Urothelium cell line (cell line): ENCODE measurements at places on chromosomes 1 and 21.

GRCh38 chr21:41490330-41490729, 17.6 kb downstream of the TMPRSS2 start:
- no peak for DNase-seq

DNA sequence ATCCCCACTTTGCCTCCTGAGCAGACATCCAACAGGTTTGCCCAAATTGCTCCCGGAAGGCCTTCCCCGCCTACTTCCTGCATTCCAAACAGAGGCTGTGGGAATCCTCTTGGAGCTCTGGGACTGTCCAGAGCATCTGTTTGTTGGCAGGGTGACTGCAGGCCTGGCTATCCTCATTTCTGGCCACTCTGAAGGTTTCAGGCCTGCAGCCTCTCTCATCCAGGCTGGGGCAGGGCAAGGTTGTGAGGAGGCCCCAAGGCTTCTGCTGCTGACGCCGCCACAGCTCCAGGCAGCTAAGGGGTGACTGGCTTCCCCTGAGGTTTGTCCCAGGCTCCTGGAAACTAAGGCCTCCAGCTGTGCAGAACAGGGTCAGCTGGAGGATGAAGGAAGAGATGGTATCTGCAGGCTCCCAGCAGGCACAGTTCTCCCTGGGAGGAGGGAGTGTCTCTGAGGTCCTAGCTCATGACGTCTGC, 11.3 kb downstream of the CDK18 start:
- no peak for DNase-seq

GRCh38 chr1:213820362-213821149, 167.2 kb upstream of the PROX1 start:
- DNase-seq: no peak

- DNase-seq: no peak
These were observed 25.9 kb downstream of the ITSN1 start for GRCh38 chr21:33668180-33668579.

- no peak for DNase-seq
These were observed 70.6 kb downstream of the SYT6 start for GRCh38 chr1:114082867-114083585.

GRCh38 chr1:66890621-66891020, 34.0 kb downstream of the DNAI4 start:
- no peak for DNase-seq

DNA sequence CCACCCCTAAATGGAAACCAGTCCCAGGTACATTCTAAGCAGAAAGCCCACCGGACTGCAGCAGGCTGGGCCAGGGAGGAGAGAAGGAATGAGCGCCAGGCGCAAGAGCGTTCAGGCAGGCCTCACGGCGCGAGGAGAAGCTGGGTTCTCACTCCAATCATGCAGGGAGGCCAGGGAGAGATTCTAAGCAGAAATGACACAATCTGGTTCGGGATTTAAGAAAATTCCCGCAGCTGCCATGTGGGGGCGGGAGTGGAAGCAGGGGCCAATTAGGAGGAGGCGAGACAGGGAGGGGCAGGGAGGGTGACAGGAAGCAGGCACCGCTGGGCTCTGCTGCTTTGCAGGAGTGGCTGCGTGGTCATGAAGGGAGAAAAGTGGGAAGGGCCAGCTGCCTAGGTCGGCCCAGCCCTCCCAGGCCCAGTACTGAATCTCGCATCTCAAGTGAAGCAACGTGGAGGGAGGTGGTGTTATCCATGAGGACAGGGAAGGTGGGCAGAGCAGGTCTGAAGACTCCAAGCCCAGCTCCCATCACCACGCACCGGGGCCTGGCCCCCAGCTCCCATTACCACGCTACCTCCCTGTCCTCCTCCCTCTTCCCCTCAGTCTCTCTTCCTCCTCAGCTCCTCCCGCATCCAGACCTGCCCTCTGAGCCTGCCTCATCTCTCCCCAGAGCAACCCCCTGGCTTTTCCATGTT, 11.8 kb downstream of the NPHP4 start:
- DNase-seq: peak; percentile 37

DNA sequence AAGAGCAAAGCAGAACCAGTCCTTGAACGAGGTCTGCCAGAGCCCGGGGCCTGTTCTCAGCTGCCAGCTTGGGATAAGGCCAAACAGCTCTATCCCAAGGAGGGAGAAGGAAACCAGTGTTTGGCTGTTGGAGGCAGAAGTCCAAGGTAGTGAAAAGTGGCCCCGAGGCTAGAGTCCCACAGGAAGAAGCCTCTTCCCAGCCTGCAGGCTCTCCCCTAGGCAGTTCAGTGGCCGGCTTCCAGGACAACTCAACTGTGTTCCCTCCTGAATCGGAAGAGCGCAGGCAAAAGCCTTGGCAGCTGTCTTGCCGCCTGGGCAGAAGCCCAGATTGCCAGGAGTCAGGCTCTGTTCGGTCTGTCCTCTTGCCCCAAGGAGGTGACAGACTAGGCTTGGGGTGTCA, 19.3 kb downstream of the QSOX1 start:
- no peak for DNase-seq

- no peak for DNase-seq
These were observed 8.6 kb downstream of the RO60 start for GRCh38 chr1:193068013-193068412.

GRCh38 chr1:247530785-247531184, 5.5 kb downstream of the OR2C3 start:
- DNase-seq: no peak

GRCh38 chr1:224357626-224358124, 996 bp downstream of the CNIH4 start:
- peak; percentile 11 for DNase-seq

- DNase-seq: no peak
These were observed 48.3 kb upstream of the CR2 start for GRCh38 chr1:207405814-207406213.

DNA sequence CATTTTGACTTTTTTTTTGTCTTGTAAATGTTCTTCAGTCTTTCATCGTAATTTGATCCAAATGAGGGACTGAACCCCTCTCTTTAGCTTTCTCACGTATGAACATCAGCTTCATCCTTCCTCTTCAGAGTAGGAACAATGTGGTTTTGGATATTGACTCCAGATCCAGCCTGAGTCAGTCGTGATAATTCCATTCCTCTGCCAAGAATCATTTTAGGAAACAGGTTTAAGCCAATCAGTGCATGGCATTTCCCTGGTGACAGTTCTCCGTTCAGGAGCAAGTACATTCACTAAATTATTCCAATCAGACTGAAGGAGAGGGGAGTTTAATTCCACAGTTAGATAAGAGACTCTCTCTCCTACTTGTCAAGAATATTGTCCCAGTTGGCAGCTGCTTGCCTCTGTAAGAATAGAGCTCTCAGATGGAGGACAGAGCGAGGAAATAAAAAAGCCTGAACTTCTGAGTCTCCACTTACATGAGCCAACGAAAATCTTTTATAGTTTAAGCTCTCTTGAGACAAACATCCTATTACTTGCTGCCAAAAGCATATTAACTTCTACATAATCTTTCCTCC, 18.6 kb downstream of the RHOU start:
- DNase-seq: no peak

DNA sequence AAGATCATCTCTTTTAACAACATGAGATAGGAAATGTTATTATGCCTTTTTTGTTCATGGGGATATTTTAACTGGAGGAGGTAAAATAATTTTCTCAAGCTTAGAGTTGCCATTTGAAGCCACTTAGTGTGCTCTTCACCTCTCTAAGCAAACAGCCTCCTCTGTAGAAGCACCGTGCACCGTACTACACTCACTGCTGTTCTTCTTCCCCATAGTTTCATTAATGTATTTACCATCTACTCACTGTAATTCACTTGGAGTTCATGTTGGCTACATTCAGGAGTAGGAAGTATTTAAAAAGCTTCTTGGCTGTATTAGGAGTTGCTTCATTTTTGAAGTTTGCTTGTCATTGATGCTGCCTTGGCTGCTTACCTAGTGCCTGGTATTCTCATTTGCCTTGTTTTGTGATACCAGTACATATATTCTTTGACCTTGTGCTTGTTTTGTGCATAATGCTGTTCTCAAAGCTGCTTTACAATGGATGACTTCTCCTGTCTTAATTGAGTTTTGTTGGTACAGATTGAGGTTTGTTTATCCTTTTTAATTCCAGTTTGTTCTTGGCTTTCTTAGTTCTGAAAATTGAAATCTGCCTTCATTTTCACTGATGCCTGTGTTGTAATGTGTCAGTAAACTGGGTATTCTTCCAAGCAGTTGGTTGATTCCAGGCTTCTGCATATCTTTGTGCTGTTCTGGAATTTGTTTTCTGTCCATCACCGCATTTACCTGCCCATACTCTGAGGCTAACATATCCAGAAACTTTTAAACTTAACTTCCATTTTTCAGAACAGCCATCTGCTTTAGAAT, 240.4 kb downstream of the HMCN1 start:
- DNase-seq: no peak

- DNase-seq: no peak
These were observed 95.5 kb upstream of the TPTE start for GRCh38 chr21:10425856-10426255.

DNA sequence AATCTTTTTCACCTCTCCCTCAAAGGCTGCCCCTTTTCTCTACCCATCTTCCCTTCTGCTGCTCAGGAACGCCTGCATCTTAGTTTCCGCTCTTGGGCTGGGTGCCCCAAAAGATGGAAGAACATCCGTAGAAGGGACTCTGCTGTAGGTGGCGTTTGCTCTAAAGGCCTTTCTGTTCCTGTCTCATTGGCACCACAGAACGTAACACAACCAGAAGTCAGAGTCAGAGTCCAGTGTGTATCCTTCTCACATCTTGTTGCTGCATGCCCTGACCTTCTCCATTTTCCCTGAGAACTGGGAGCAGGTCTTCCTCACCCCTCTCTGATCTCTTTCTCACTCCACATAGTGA, 103.3 kb downstream of the RNF220 start:
- no peak for DNase-seq

DNA sequence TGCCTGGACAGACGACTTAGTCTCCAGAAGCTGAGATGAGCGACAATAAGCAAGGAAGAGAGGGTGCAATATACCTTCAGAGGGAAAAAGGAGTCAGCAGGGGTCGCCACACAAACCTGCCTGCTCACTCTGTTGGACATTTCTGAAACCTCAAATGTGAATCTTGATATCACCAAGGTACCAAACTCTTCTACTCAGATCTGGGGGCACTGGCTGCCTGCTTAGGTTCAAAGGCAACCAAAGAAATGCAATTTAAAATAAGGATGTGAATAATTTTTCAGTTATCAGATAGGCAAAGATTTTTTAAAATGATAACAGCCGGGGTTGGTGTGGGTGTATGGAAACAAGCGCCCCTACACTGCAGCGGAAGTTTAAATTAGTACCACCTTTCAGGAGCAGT, 164.2 kb downstream of the HIVEP3 start:
- no peak for DNase-seq

GRCh38 chr1:1591452-1591851, 8.5 kb downstream of the FNDC10 start:
- DNase-seq: no peak

DNA sequence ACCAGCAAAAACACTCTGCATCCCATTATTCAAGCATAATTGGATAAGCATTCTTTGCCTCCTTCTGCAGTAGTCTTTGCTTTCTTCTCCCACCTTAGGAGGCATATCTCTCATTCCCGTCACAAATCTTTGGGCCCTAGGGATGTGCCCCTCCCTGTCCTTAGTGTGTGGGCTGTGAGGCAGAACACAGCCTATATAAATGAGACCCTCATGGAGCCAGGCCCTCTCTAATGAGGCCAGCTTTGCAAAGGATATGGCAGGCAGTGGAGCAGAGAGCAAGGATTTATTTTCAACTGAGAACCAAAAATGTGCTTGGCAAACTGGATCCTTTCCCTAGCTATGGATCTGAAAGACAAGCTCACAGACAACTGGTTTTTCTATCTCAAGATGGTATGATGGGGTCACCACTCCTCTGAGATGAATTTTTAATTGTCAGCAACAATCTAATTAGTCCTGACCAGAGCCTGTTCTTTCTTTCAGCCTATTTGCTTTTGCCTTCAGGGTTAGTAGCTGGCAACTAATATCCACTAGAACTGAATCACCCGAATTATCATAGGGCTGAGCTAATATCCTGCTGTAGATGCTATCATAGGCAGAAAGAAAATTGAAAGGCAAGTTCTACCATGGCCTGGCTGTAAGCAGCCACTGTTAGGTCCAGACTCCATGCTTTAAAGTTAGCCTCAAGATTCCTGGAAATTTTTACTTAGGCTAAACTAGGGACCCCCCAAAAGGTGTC, 134.2 kb downstream of the SYT2 start:
- DNase-seq: no peak

- DNase-seq: no peak
These were observed 19.4 kb upstream of the COL18A1 start for GRCh38 chr21:45385549-45386050.

- DNase-seq: no peak
These were observed 14.9 kb downstream of the TMEM51 start for GRCh38 chr1:15168479-15168878.

DNA sequence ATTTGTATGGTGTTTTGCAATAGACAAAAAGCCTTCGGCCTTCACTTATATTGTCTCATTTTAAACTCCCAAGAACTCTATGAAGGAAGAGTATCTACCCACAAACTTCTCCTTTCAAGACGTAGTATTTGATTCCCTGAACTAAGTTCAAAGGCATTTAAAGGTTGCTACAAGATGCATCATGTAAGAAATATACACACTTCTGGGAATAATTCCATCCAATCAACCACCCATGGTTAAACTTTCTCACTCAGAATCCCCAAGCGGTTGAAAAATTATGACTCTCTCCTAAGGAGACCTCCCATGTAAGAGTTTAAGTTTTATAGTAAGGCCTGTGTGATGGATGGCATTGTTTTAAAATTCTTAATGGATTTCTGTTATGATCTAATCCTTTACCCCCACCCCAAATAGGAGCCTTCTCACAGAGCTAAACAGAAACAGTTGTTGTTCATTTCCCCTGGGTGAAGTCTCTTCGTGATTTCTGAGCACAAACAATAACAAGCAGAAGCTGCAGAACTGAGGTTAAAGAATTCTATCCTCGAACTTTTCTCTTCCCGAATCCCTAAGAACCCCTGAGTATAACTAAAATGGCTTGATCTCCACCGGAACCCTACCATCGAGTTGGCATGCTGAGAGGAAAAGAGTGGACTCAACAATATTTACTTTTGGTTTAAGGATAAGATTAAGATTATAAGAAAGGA, 185.0 kb downstream of the TGFBR3 start:
- no peak for DNase-seq

GRCh38 chr1:200629876-200630514, 9.4 kb upstream of the KIF14 start:
- DNase-seq: no peak

DNA sequence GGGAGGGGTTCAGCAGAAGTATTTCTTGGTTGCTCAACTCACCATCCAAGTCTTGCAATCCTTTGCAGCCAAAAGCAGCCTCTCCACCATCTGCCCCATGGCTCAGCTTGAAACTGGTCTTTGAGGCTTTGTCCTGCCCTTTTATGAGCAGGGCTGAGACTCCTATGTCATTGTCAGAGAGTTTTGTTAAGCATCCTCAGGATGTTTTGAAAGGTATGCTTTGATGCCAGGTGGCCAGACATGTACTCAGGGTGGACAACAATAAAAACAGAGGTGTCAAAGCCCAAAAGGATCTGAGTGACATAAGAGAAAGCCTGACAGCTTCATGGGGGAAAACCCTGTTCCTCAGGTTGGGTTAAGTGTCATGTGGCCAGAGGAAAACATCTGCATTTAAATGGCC, 310.5 kb downstream of the PRDM2 start:
- no peak for DNase-seq
